Esophagus squamous epithelium (tissue), 5 donors: ENCODE measurements at places on chromosomes 12 and 14. TPM values are rescaled to one million over a fixed set of nuclear protein-coding genes. Genes with fewer than 3 reads are reported as not detected.

DNA sequence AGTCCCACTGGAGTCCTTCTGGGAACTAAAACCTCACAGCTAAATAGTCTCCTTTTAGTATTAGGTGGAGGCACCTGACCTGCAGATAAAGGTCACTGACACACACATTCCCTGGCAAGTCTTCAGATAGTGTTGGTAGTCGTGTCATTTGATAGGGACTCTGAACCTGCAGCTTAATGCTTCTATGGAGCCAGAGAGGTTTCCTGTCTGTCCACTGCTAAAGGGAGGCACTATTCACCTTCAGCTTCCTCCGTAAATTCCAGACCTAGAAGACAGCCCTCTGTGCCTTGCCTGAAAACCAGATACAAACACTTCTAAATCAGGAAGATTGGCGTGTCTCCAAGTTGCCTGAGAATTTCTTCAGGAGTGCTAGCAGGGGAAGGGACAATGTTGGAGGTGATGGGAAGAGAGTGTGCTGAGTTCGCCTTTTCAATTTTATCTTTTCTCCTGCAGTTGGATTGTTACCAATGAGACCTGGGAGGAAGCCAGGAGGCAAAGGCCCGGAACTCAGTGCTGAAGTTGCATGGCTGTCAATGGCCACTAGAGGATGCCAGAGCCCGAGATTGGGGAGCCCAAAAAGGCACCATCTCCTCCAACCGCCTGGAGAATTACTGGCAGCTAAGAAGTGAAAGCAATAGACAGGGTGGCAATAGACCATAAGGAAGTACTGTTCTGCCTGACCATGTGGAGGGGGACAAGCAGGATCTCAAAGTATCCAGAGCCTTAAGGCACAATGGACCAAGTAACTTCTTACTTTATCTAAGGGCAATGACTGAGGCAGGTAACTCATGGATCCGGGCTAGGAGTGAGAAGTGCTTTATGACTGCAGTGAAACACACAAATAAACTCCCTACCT is 81.6 kb upstream of the SCAF11 start:
- DNase-seq = no peak

DNA sequence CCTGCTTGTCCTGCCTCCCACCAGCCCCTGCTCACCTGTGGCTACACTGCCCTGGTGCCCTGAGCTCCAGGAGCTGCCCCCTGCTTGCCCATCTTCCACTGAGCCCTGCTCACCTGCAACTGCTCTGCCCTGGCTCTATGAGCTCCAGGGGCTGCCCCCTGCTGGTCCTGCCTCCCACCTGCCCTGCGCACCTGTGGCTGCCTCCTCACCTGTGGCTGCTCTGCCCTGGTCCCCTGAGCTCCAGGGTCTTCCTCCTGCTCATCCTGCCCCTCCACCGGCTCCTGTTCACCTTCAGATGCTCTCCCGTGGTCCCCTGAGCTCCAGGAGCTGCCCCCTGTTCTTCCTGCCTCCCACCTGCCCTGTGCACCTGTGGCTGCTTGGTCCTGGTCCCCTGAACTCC is 247.6 kb downstream of the TMEM121 start:
- DNase-seq = no peak

GRCh38 chr12:38898001-38898684 is 7.2 kb downstream of the CPNE8 start:
- no peak for DNase-seq

- DNase-seq = no peak
Observed at GRCh38 chr14:75119056-75119455, 7.8 kb downstream of the NEK9 start.

DNA sequence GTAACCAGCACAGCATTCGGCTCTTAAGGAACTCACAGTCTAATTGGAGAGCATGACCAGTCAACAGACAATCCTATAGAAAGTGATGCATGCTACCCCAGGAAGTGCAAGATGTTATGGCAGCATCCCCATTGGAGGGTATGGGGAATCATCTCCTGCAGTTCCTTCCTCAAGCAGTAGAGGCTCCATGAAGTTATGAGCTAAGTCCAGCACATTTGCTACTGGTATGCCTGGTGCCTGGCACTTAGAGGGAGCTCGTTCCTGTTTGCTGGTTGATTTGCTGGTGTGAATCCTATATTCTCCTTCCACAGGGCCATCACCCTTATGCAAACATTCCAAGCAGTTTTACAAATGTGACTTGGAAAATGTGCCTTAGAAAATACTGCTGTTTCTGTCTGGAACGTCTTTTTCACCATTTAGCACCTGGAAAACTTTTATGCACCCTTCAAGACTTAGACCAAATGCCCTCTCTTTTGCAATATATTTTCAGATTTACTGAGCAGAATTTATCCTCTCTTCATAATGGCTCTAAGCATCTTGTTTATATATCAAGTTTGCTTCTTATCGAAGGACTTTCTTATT is 136.1 kb upstream of the WSCD2 start:
- no peak for DNase-seq

GRCh38 chr12:91921555-91921954 is 224.1 kb downstream of the BTG1 start:
- no peak for DNase-seq

DNA sequence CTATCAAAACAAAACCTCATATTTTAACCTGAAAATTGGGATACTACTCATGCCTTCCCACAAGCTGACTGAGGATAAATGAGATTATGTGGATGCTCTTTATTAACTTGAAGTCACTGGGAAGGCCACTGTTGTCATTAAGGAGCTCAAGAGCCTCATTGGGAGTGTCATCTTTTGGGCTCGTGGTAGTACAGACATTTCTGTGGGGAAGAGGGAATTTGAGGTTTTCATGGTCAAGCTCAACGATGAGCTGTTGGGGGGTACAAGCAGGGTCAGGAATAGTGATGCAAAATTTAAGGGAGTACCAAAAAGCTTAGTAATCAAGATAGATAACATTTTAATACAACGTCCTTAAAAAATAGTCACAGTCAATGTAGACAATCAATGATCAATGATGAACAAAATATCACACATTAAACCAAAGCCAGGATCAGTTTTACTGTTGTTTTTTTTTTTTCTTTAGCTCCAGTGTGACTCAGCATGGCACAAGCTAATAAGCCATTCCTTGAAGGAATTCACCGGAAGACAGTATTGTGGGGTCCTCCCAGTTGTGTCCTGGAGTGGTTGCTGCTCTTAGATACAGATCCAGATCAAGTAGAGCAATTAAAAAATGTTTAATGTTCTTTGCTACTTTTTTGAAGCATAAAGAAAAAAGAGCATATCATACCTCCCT is 130.9 kb downstream of the C12orf75 start:
- no peak for DNase-seq

GRCh38 chr14:88195676-88196075 is 127.4 kb downstream of the KCNK10 start:
- no peak for DNase-seq

FAM181A gene
- total RNA-seq = not detected
